ENCODE measurements at places on chromosomes 16 and 17.

DNA sequence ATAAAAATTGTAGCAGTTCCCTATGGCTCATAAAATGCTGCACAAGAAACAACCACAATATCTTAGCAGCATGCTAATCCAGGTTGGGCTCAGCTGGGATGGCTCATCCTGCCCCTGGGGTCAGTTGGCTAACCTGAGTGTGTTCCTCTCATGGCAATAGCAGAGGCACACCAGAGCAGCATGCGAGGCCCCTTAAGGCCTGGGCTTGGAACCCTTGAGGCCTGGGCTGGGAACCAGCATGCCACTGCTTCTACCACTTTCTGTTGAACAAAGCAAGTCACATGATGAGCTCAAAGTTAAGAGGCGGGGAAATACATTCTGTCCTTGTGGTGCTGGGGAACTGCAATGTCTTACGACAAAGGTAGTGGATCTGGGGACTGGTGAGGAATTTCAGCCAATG, 154.4 kb upstream of the FOXF1 start:
- DNase-seq: no peak

DNA sequence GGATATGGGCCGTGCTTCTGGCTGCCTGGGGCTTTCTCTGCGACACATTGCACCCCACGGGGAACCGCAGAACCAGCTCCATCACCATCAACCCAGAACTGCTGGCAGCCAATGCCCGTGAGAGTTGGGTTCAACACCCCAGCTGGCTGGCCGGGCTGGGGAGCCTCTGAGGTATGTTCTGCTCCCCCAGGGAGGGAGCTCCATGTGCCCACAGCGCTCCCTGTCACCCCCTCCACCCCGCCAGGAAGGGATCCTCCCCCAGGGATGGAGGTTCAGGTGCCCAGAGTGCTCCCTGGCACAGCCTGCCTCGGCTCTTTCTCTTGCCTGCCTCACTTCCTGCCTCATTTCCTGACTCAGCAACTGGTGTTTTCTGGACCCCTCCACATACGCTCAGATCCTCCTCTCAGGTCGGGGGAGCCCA, 24.2 kb upstream of the MPRIP start:
- no peak for DNase-seq

DNA sequence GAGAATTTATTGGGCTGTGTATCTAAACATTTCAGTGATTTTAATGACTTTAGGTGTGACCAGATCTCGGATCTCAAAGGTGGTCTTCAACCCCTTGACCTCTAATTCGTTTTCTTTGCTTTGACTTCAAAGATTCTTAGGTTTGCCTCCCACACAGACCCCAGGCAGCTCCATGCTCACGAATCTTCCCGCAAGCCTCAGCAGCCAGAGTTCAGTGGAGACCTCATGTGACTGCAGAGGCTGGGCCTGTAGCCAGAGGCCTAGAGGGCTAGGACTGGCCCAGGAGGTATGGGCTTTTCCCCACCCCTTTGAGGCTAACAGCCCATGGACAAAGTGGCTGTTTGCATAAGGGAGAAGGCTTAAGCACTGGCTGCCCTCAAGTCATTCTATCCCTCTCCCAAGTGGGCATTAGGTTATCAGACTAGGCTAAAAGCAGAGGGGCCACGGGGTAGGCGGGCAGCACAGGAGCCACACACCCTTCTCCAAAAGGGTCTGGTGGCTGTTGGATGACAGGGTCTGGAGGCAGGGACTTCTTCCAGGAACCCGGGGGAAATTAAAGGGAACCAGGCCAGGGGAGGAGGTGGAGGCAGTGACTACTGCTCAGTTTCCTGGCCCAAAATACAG, 3.0 kb downstream of the HIRIP3 start:
- no peak for DNase-seq

DNA sequence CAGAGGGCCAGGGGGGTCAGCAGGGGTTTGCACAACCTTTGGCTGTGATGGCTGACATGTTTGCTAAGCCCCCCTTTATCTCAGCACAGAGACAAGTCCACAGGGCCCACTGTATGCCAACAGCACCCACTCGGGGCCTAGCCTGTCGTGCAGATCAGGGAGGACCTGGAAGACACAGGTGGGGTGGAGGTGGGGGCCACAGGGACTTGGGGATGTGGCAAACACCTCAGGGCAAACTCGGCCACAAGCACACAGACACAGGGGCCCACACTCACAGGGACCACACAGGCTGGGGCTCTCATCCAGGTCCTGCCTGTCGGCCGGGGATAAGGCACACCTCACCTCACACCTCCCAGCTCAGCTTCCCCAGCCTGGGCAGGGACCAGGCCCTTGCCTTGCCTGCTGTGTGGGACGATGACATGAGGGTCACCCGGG, 87.9 kb downstream of the C16orf78 start:
- no peak for DNase-seq

GRCh38 chr16:72568502-72568901, 396.5 kb upstream of the PMFBP1 start:
- DNase-seq: no peak

GRCh38 chr17:19933628-19934027, 44.0 kb downstream of the AKAP10 start:
- DNase-seq: no peak

GRCh38 chr16:24844101-24845030, 1.4 kb upstream of the SLC5A11 start:
- no peak for DNase-seq

- no peak for DNase-seq
These were observed 423.7 kb downstream of the TOX3 start for GRCh38 chr16:52123061-52123839.

- no peak for DNase-seq
These were observed 15.6 kb downstream of the TRAF4 start for GRCh38 chr17:28759256-28759865.

Measured in activated CD4-positive, CD25-positive, alpha-beta regulatory T cell (primary cell).